Activated naive CD4-positive, alpha-beta T cell (primary cell): ENCODE measurements at places on chromosomes 3 and 15.
A peak's percentile ranks its signal among the peaks of the same experiment; 100 is the strongest.

DNA sequence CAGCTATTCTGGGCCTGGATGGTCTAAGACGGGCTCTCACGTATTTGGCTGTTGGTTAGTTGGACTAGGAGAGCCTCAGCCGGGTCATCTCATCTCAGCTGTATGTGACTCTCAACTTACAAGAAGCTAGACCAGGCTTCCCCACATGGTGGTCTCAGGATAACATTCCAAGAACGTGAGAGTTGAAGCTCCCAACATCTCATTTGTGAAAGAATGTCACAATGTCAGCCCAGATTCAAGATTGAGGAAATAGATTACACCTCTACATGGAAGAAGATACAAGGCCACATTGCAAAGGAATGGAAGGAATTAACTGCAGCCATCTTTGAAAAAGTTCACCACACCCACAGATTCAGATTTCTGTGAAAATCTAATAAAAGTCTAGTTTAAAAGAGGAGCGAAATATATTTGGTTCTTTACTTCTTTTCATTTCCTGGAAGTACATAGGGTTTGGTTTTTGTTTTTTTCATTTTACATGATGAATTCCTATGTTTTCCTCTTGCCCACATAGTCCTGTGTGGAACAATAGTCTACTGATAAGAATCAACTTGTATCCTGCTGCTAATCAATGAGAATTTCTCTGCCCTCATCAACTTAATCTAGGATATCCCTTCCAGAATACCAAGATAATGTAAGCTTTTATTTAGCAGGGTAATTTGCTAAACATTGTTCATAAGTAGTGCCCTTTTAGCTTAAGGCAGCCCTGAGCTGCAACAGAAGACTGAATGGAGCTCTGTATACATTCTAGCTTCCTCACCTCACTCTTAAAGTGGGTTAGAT, 116.5 kb downstream of the CMSS1 start:
- DNase-seq = no peak

GRCh38 chr3:50830451-50830850, 155.7 kb downstream of the DOCK3 start:
- DNase-seq = no peak

DNA sequence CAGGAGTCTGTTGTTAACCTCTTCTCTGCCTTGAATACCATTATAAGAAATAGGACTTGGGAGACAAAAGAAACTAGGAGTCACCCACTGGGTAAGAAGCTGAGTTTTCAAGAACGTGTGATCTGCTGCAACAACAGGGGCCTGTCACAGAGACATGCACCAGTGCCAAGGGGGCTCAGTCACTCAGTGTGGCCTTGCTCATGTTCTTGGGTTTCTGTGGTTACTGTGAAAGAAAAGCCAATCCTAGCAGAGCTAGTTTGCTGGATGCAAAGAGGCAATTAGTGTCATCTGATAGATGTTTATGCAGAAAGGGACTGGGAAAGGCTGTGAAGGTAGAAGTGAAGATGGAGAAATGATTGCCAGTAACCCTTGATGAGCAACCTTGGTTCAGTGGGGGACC, 126.3 kb downstream of the IQCH start:
- DNase-seq = no peak

GRCh38 chr15:81589671-81590070, 215.7 kb upstream of the TMC3 start:
- no peak for DNase-seq

DNA sequence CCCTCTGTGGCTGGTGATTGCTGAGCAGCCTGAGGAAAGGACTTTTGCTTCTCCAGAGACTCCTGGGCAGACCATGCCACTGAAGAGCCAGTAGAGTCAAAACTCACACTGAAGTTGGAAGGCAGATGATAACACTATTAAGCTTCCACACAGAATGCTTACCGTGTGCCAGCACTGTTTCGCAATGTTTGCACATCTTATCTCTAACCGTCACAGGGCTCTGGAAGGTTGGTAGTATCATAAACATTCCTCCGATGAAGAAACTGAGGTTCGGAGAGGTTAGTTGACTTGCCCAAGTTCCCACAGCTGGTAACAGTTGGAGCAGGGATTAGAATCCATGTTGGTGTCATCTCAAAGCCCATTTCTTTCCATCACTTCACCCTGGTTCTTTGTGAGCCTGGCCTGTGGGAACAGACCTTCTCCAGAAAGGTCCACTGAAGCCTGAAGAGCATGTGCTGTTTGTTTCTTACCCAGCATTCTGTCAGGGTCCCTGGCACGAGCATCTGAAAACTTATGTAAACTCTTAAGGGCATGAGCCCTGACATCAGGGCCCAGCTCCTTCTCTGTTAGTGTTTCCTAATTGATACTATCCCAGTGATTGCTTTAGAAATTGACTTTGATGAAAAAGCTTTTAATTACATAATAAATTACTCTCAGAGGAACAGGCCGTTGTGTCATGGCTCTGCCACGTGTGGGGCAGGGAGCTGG, 77.0 kb upstream of the PRR23C start:
- no peak for DNase-seq

GRCh38 chr3:155673421-155673820, 71.5 kb downstream of the PLCH1 start:
- no peak for DNase-seq

- no peak for DNase-seq
Observed at GRCh38 chr15:47811172-47811571, 93.9 kb downstream of the SEMA6D start.

GRCh38 chr3:186107215-186108105, 1.4 kb downstream of the ETV5 start:
- DNase-seq = no peak

DNA sequence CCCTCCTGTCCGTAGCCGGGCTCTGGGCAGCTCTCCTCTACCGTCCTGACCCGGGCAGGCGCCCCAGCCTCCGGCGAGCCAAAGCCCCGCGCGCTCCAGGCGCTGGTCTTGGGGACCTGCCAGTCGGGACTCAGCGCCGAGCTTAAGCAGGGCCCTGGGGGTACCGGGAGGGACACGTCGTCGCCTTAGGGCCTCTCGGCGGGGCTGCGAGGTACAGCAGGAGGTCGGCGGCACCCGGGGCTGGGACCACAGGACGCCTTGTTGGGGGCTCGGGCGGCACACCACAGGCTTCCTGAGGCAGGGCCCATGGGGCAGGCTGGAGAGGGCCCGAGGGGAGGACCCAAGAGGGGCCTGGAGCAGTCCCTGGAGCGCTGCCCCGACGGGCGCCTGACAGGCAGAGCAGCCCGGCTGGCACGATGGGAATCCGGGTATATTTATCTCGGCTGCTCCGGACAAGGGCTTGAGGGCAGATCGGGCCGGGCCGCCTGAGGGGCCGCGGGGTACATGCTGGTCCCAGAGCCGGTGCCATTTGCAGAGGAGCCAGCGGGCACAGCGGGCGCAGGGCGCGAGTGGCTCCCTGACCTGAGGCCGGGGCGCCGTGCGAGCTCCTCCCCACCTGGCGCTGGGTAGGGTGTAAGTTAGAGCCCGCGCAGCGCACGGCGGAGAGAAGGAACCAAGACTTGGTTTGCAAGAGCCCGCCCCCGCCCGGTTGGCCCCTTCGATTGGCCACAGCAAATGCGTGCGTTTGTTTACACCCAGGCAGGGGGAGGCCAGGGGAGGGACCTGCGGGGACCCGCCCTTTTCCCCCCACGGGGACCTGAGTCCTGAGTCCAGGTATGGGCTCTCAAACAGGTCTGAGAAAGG, 574 bp downstream of the SLC38A3 start:
- no peak for DNase-seq

- DNase-seq = no peak
Observed at GRCh38 chr3:45480218-45480617, 91.8 kb downstream of the LARS2 start.

DNA sequence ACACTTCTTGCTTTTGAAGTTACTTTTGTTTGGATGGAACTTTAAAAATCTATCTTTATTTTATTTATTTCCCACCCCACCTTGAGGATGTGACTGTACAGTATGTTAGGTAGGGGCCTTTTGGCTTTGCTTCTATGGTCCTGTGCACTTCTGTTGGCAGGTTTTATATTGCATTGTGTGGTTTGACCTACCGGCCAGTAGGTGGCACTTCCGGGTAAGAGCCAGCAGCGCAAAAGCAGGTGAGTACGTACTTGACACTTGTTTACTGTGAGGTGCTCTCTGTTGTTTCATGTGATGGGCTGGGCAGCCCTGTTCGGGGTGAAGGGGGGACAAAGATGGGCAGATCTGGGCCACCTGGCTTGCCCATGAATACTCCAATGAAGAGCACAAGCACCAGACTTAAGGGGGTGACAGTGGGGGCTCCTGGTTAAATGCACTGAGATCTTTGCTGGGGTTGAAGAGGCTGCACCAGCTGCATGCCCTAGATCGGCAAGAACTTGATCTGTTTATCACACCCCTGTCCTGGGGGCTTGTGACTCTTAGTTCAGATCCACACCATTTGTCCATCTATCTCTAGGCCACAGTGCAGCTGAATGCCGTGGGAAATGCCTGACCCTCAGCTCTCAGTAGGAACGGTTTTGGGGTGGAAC, 131.6 kb downstream of the NLGN1 start:
- no peak for DNase-seq

- DNase-seq = peak; percentile 32
Observed at GRCh38 chr3:129001806-129002572, 885 bp downstream of the EFCC1 start.

DNA sequence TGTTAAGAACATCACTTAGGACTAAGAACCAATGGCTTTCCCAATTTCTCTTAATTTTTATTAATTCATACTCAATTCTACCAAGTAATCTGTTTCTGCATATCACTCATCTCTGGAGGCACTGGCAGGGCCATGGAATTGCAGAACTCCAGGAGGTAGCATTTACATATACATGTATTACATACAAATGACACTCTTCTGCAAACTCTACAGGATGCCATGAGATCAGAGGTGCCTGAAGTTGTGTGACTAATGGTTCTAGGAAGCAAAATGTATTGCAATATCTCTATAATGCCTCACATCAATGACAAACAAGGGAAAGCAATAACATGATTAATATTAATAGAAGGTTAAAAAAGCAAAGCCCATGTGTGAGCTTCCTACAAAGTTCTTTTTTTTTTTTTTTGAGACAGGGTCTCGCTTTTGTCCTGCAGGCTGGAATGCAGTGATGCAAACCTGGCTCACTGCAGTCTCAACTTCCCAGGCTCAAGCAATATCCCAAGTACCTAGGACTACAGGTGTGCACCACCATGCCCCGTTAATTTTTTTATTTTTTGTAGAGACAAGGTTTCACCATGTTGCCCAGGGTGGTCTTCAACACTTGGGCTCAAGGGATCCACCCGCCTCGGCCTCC, 33.0 kb downstream of the DENND6A start:
- no peak for DNase-seq

DNA sequence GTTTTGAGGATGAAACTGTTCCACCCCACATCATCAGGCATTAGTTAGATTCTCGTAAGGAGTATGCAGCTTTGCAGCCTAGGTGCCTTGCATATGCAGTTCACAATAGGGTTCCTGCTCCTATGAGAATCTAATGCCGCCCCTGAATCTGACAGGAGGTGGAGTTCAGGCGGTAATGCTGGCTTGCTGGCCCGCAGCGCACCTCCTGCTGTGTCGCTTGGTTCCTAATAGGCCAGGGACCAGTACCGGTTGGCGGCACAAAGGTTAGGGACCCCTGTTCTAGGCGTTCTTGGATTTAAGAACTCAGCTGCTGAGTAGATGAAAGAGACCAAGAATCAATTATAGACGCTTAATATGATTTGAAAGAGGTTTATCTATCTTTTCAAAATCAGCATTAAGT, 595.4 kb downstream of the CADM2 start:
- no peak for DNase-seq

DNA sequence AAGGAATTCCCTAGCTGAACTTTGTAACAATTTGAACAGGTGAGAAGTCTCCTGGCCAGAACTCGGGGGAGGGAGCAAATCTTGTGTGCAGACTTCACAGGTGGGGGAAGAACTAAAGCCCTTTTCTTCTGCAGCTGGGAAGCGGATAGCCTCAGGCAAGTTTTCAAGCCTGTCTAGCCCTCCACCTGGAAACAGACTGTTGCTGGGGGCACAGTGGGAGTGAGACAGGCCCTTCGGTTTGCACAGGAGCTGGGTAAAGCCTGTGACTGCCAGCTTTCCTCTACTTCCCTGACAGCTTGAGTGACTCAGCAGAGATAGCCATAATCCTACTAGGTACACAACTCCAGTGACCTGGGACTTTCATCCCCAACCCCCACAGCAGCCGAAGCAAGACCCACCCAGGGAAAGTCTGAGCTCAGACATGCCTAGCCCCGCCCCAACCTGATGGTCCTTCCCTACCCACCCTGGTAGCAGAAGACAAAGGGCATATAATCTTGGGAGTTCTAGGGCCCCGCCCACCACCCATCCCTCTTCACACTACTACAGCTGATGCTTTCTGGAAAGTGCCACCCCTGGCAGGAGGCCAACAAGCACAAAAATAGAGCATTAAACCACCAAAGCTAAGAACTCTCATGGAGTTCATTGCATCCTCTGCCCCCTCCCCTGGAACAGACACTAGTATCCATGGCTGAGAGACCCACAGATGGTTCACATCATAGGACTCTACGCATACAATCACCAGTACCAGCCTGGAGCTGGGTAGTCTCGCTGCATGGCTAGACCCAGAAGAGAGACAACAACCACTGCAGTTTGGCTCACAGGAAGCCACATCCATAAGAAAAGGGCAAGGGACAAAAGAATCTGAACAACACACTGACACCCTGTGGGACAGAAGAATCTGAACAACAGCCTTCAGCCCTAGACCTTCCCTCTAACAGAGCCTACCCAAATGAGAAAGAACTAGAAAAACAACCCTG, 479.0 kb downstream of the RAP2B start:
- no peak for DNase-seq

DNA sequence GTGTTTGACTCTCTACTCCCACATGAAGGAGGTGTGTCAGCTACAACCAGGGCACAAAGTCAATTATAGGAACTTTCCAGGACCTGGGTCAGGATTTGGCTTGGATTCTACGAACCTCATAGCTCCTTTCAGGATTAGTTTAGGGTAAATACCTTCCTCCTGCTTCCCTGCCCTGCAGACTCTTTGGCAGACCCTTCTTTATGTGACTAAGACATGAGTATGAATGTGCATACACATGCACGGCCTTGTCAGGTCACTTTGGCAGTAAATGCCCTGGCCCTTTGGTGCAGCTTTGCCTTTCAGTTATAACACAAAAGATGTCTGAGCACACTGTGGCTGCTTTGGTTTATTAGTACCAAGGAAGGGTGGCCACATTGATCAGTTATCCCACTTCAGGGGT, 68.9 kb downstream of the GHSR start:
- no peak for DNase-seq

GRCh38 chr3:49841126-49841696, 15.2 kb downstream of the TRAIP start:
- DNase-seq = no peak

DNA sequence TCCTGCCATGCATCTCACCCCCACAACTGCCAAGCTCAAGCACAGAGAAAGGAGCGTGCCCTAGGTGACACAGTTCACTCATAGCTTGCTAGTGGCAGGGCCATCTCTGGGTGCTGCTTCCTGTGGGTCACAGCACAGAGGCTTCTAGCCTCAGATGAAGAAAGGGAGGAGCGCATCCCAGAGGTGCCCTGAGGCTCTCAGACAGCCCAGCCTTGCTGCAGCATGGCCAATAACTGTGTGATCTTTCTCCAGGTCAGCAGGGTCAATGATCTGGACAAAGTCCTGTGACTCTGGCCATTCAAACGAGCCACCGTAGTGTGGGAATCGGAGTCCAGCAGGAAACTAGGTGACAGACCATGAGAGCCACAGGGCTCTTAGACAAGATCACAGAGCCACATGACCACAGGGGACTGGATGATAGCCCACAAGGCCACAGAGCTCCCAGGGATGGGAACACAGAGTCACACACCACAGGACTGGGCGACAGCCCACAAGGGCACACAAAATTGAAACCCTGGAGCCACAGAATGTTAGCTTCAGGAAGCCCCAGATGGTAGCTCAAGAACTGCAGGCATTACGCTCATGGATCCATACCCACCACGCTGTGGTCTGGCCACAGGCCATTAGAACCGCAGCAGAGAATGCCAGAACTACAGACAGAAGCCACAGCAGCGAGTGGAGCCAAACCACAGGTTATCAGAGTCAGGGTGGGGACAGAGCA, 25.9 kb upstream of the GRIP2 start:
- DNase-seq = no peak
